ENCODE measurements at places on chromosomes 12 and 14. TPM values are rescaled to one million over a fixed set of nuclear protein-coding genes. Genes with fewer than 3 reads are reported as not detected.

DNA sequence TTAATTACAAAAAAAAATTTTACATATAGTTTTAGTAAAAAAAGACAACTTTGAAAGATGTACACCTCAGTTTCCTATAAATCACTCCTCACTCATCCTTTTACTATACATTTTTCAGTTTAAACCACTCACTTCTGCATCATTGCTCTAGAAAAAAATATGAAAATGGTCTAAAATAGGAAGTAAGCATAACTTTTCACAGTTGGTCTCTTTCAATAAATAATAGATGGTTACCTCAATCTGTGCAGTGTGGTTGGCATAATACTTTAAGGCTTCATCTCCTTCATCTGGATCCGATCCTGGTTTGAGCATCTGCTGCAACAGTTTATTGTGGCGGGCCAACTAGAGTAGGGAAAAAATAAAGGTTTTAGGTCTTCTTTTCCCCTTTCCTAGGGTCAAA is 247.9 kb downstream of the SSPN start:
- no peaks in the 10 kb centered on the region for H3K27me3 ChIP-seq
- no peaks in the 10 kb centered on the region for H3K4me1 ChIP-seq
- no peak for DNase-seq
- no peak overlapping the region for H3K4me3 ChIP-seq
- H3K27ac ChIP-seq = no peak overlapping the region

- H3K27ac ChIP-seq = no peak overlapping the region
- H3K27me3 ChIP-seq = no peaks in the 10 kb centered on the region
- H3K4me3 ChIP-seq = no peak overlapping the region
- H3K36me3 ChIP-seq = no peaks in the 10 kb centered on the region
- no peaks in the 10 kb centered on the region for H3K4me1 ChIP-seq
These were observed 424.1 kb downstream of the APAF1 start for GRCh38 chr12:99068993-99069747.

PIANP gene
- total RNA-seq = 0.17 TPM

GRCh38 chr12:55982319-55982936 is 8.6 kb downstream of the RAB5B start:
- H3K4me1 ChIP-seq = no peaks in the 10 kb centered on the region
- DNase-seq = no peak
- no peaks in the 10 kb centered on the region for H3K27me3 ChIP-seq
- H3K36me3 ChIP-seq = peaks cover 10% of the 10 kb centered on the region
- no peak overlapping the region for H3K27ac ChIP-seq
- no peak overlapping the region for H3K4me3 ChIP-seq

ANKRD33 gene
- total RNA-seq = under 0.01 TPM

DNA sequence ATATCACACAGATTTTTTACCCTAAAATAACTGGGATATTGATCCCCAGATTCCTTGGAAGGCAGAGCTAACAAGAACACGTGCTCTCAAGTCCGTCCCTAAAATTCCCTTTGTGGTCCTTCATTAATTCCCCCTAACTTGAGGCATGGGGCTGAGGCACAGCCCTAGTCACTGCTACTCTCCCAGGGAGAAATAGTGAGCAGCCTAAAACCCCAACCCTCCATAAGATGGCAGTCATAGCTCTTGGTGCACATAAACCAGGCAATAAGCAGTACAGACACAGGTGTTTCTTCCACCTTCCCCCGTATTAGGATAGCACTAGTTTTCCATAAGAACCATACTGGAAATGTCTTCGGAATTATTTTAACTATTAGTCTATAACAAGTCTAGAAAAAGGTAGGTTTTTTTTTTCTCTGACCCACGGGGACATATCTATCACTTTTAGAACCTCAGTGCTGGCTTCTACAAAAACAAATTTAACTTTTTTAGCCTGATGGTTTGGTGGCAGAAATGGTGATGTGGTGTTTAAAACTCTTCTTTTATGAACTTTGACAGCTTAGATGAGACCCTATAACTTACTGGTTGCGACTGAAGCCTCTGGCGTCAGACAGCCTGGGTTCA is 3.1 kb upstream of the ARHGEF40 start:
- H3K36me3 ChIP-seq = no peaks in the 10 kb centered on the region
- no peak overlapping the region for H3K27ac ChIP-seq
- peak; percentile 14 for DNase-seq

GRCh38 chr12:93237235-93237915 is 140.3 kb upstream of the NUDT4 start:
- H3K27ac ChIP-seq = no peak overlapping the region
- no peaks in the 10 kb centered on the region for H3K4me1 ChIP-seq
- H3K36me3 ChIP-seq = no peaks in the 10 kb centered on the region
- no peak overlapping the region for H3K4me3 ChIP-seq
- DNase-seq = peak; percentile 77

INHBC gene
- not detected for total RNA-seq

- no peak for DNase-seq
- no peak overlapping the region for H3K4me3 ChIP-seq
- no peaks in the 10 kb centered on the region for H3K36me3 ChIP-seq
These were observed 302.4 kb downstream of the CACNA1C start for GRCh38 chr12:2355198-2355597.

- no peaks in the 10 kb centered on the region for H3K4me1 ChIP-seq
- no peak for DNase-seq
- no peak overlapping the region for H3K27ac ChIP-seq
- no peak overlapping the region for H3K4me3 ChIP-seq
These were observed 35.5 kb upstream of the PPFIBP1 start for GRCh38 chr12:27488479-27488878.

UBR7 gene
- 27.7 TPM for total RNA-seq

- no peaks in the 10 kb centered on the region for H3K36me3 ChIP-seq
- H3K27ac ChIP-seq = no peak overlapping the region
- H3K4me1 ChIP-seq = no peaks in the 10 kb centered on the region
- H3K27me3 ChIP-seq = no peaks in the 10 kb centered on the region
- no peak overlapping the region for H3K4me3 ChIP-seq
These were observed 884.9 kb upstream of the FOXG1 start for GRCh38 chr14:27881646-27882045.

DNA sequence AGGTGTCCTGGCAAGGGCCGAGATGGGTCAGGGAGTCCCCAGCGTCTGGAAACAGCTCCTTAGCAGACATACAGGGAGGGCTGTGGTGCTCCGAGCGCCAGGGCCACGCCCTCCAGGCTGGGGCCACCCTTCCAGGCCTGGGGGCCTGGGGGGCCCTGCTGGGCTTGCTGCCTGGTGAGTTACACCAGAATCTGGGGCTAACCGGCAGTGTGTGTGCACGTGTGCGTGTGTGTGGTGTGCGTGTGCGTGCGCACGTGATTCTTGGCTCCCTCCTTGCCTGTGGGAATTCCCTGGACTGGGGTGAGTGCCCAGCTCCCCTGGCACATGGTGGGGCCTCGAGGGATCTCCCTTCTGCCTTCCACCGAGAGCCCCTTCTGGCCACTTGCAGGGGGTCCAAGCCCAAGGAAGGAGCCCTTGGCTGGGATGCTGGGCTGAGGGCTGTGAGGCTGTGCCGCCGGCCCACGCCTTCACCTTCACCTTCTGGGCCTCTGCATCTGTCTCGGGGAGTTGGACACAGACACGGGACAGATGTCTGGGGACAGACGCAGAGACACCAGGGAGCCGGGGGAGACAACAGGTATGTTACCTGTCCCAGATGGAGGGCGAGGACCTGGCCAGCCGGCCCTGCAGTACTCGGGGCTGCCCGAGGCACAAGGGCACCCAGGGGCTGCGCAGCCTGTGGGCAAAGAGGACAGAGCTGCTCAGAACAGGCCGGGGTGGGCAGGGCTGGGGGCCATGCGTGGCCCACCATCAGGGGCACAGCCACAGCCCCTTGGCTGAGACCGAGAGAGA is 37.2 kb downstream of the BEGAIN start:
- H3K27ac ChIP-seq = no peak overlapping the region
- no peaks in the 10 kb centered on the region for H3K27me3 ChIP-seq
- no peak for DNase-seq

- H3K27ac ChIP-seq = no peak overlapping the region
- no peaks in the 10 kb centered on the region for H3K36me3 ChIP-seq
- peaks cover 2% of the 10 kb centered on the region for H3K4me1 ChIP-seq
- DNase-seq = peak; percentile 94
- no peaks in the 10 kb centered on the region for H3K27me3 ChIP-seq
These were observed 98.9 kb downstream of the DENND5B start for GRCh38 chr12:31491841-31492598.

ZBTB42 gene
- total RNA-seq = 2.8 TPM

SLC38A4 gene
- 1.8 TPM for total RNA-seq

- no peaks in the 10 kb centered on the region for H3K36me3 ChIP-seq
- no peaks in the 10 kb centered on the region for H3K4me1 ChIP-seq
- no peaks in the 10 kb centered on the region for H3K27me3 ChIP-seq
- DNase-seq = no peak
These were observed 785 bp upstream of the FAM181A start for GRCh38 chr14:93926245-93926872.

DNA sequence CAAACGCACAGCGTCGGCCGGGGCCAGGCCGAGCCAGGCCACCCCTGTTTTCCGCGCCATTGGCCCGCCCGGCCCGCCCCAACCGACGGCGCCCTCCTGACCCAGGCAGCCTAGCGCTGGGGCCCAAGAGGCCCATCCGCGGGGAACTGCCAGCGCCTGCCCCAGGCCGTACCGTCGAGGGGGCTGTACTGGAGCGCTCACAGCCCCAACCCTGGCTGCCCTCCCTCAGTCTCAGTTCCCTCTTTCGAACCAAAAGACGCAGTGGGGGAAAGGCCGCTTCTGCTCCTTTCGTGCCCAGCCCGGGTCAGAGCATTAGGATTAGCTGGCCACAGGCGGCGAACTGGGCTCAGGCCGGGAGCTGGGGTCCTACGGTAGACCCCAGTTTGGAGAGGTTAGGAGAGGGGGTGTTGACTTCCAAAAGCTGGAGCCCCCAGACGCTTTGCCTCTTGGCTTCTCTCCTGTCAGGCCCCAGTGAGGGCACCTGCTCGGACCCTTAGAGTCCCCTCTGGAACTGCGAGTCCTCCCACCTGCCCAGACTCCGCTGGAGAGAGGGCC is 1.9 kb downstream of the NKX2-1 start:
- H3K4me1 ChIP-seq = no peaks in the 10 kb centered on the region
- DNase-seq = no peak
- no peaks in the 10 kb centered on the region for H3K36me3 ChIP-seq
- H3K27ac ChIP-seq = no peak overlapping the region

- peaks cover 2% of the 10 kb centered on the region for H3K4me1 ChIP-seq
- DNase-seq = peak; percentile 36
- H3K4me3 ChIP-seq = no peak overlapping the region
These were observed 86.0 kb upstream of the ATF1 start for GRCh38 chr12:50677858-50678257.

- H3K27me3 ChIP-seq = no peaks in the 10 kb centered on the region
- no peaks in the 10 kb centered on the region for H3K4me1 ChIP-seq
- H3K4me3 ChIP-seq = no peak overlapping the region
- no peak for DNase-seq
- H3K27ac ChIP-seq = no peak overlapping the region
- no peaks in the 10 kb centered on the region for H3K36me3 ChIP-seq
These were observed 199.4 kb downstream of the ANO4 start for GRCh38 chr12:100993916-100994450.

GRCh38 chr14:104926619-104927431 is 2.1 kb downstream of the PLD4 start:
- H3K4me1 ChIP-seq = no peaks in the 10 kb centered on the region
- H3K27ac ChIP-seq = no peak overlapping the region
- H3K27me3 ChIP-seq = no peaks in the 10 kb centered on the region
- no peak overlapping the region for H3K4me3 ChIP-seq
- no peaks in the 10 kb centered on the region for H3K36me3 ChIP-seq

DNA sequence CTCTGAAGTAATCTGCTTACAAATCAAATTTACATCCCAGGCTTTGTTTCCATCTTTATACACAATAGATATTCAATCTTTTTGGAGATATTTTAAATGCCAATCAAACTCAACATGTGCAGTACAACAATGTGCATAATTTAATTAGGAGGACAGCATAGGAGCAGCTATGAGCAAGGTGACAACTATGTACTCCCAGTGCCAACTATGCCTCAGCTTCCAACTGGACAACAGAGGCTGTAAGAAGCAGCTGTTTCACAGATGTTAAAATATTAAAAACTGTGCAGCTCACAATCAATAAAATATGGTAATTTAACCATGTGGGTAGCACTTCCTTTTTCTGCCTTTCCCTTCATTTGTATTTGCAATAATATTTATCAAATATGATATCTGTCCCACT is 99.9 kb downstream of the ST8SIA1 start:
- no peaks in the 10 kb centered on the region for H3K27me3 ChIP-seq
- no peak overlapping the region for H3K4me3 ChIP-seq
- no peak overlapping the region for H3K27ac ChIP-seq
- peak; percentile 80 for DNase-seq
- H3K4me1 ChIP-seq = peaks cover 3% of the 10 kb centered on the region

DNA sequence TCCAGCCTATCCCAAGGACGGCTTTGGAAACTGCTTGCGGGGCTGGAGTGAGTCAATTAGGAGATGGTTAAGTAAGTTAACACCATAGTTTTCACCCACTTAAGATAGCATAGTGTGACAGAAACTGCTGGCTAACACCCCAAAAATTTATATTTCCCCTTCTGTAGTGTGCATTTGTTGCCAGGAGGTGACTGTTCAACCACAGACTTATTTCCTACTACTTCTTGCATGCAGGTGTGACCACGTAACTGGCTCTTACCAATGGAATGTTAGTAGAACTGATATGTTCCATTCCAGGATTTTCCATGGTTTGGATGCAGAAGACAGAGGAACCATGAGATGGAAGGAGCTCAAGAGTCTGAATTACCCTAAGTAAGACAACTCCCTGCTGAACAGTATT is 52.9 kb upstream of the SLC35F4 start:
- no peaks in the 10 kb centered on the region for H3K27me3 ChIP-seq
- no peak overlapping the region for H3K27ac ChIP-seq
- H3K36me3 ChIP-seq = no peaks in the 10 kb centered on the region
- no peaks in the 10 kb centered on the region for H3K4me1 ChIP-seq
- no peak for DNase-seq

SPTSSA gene
- total RNA-seq = 15.9 TPM

- H3K4me1 ChIP-seq = peaks cover under 1% of the 10 kb centered on the region
- H3K4me3 ChIP-seq = no peak overlapping the region
- no peak for DNase-seq
- no peaks in the 10 kb centered on the region for H3K36me3 ChIP-seq
- H3K27me3 ChIP-seq = no peaks in the 10 kb centered on the region
These were observed 45.0 kb upstream of the GPR68 start for GRCh38 chr14:91289464-91289863.

DNA sequence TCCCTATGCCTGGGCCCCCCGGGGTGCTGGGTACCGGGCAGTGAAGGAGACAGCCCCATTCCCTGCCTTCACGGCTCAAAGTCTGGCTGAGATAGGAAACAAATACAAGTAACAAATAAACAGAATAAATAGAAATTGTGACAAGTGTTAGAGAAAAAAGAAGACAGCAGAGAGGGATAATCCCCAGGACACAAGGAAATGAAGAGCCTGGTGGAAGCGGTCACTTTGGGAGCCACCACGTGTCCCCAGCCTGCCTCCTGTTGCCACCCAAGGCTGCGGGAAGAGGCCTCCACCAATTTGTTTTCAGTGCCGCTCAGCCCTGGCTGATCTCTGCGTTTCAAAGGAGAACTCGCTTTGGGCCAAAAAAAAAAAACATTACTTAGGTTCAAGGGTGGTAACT is 31.2 kb downstream of the RBM19 start:
- no peaks in the 10 kb centered on the region for H3K4me1 ChIP-seq
- no peak for DNase-seq
- H3K4me3 ChIP-seq = no peak overlapping the region
- H3K27me3 ChIP-seq = no peaks in the 10 kb centered on the region
- no peaks in the 10 kb centered on the region for H3K36me3 ChIP-seq
- H3K27ac ChIP-seq = no peak overlapping the region

GRCh38 chr14:64089920-64090319 is 204.3 kb downstream of the ESR2 start:
- H3K36me3 ChIP-seq = no peaks in the 10 kb centered on the region
- H3K27ac ChIP-seq = no peak overlapping the region
- H3K4me3 ChIP-seq = no peak overlapping the region
